ENCODE measurements at places on chromosomes 11 and 22.

DNA sequence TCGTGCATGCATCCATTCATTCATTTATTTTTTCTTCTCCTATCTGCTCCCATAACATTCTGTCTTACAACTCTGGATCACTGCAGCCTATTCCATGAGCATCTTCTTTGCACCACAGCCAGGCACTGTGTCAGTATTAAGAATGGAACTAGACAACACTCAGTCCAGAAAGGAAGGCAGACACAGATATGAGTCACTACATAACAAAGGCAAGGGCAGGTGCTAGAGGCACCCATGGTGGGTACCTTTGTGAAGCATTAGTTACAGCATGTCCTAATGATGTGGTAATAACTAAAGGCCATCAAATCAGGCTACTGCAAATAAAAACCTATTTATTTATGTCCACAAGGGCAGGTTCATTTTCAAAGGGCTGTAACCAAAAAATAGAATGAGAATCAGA, 28.1 kb downstream of the TENM4 start:
- DNase-seq, result no peak

GRCh38 chr11:131663405-131664200, 293.2 kb downstream of the NTM start:
- no peak for DNase-seq

DNA sequence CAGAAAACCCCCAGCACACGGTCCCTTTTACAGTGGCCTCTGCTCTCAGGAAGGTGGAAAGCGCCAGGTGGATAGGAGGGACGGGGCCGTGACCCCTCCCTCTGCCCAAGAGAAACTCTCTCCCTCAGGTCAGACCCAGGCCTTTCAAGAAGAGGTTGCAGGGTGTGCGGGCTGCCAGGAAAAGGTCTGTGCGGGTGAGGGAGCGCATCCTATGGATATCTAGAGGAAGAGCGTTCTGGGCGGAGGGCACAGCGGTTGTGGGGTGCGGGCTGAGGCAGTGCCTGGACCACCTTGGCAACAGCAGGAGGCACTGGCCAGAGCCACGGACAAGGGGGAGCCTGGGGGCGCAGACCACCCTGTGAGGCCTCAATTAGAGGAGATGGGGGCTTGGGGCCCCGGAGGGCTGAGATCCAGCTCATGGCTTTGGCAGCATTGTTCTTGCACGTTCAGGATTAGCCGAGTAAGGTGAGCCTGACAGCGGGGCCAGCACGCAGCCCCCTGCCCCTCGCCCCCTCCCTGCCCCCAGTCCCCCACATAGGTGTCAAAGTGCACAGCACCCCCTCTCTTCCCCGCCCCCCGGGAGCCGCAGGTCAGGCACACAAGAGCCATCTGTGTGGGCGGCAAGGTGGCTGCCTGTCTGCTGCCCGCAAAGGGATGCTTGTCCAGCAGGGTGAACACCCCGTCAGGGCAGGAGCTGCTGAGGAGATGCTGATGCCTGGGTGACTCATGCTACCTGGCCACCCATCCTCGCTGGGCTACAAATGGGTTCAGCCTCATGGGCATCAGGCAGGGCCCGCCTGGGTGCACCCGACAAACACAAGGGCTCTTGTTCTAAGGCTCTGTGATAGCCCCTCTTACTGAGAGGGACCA, 92.8 kb upstream of the KCNQ1OT1 start:
- DNase-seq, result peak; percentile 20

DNA sequence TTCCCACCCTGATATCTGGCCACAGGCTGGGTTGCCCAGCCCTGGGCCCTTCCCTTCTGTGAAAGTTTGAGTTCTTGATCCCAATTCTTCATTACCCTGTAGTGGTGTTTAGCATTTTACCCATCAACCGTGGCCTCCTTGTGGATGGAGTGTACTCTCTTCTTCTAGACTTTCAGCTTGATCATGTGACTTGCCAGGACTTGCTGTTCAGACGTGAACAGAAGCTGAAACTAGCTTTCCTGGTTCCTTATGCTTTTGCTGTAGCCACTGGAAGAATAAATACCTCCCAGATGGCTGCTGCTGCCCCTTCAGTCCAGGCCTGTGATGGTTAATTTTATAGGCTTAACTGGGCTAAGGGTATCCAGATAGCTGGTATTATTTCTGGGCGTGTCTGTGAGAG, 32.7 kb upstream of the DAGLA start:
- DNase-seq, result no peak

- DNase-seq, result no peak
Observed at GRCh38 chr11:9130297-9130696, 38.9 kb upstream of the SCUBE2 start.

DNA sequence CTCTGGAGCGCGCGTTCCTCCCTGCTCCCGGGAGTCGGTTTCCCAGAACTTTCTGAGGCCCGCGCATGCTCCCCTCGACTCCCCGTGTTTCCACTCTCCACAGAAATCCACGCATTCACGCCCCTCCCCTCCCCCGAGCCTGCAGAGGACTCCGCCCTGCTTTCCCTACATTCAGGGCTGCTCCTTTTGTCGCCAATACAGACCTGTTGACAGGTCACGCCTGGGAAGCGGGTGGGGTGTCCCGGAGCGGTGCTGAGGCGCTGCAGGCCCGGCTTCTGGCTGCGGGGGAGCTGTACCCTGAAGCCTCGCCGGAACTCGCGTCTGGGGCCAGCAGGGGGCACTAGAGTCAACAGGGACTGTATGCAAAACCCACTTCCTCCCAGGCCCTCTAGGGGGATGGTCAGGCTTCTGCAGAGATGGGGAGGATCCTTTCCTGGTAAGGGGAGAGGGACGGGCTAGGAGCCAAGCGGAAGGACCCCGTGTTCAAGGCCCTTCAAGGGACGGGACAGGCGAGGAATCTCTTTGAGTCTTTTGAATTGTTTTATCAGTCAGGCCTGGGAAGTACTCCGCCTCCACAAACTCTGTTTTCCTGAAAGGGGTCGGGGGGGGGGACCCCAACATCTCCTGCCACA, at the start of gene PRAME:
Gene PRAME (minus strand): TSS at position 294 of the 632 bp plus-strand sequence. CDS start 2,433 bp downstream, outside the sequence.
- peak; percentile 48 for DNase-seq

GRCh38 chr11:87421422-87421821, 383.7 kb downstream of the TMEM135 start:
- DNase-seq, result peak; percentile 39

- no peak for DNase-seq
Observed at GRCh38 chr22:43476751-43477725, 65.2 kb downstream of the MPPED1 start.

DNA sequence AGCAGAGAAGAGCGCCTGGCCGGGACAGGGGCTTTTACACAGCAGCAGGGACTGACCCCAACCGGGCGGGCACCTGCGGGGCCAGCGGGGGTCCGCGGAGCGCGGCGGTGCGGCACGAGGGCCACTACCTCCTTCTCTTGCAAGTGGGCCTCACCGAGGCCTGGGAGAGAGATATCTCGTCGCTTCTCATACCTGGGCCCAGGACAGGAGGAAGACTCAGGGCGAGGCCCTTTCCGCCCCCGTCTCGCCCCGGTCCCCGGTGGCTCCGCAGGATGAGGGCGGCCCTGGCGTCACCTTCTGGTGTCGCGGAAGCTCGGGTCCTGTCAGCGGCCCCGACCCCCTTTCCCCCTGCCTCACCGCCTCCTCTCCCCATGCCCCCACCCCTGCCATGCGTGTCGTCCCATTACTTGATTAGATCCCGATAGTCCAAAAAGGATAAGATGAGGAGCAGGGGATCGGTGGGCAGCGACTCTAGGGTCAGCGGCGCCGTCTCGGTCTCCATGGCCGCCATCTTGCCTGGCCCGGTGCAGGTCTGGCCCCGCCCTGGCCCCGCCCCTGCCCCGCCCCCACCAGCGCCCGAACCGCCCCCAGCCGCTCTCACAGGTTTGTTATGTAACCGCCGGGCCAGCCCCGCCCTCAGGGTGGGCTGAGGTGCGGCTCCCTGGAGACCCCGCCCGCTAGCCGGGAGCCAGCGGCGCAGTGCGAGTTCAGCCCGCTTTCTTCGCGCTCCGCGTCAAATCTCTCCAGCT, at the start of gene FBXO3:
Gene FBXO3 (minus strand): TSS at position 534 of the 749 bp plus-strand sequence. CDS start 23 bp downstream, at position 511.
- DNase-seq, result peak; percentile 94

DNA sequence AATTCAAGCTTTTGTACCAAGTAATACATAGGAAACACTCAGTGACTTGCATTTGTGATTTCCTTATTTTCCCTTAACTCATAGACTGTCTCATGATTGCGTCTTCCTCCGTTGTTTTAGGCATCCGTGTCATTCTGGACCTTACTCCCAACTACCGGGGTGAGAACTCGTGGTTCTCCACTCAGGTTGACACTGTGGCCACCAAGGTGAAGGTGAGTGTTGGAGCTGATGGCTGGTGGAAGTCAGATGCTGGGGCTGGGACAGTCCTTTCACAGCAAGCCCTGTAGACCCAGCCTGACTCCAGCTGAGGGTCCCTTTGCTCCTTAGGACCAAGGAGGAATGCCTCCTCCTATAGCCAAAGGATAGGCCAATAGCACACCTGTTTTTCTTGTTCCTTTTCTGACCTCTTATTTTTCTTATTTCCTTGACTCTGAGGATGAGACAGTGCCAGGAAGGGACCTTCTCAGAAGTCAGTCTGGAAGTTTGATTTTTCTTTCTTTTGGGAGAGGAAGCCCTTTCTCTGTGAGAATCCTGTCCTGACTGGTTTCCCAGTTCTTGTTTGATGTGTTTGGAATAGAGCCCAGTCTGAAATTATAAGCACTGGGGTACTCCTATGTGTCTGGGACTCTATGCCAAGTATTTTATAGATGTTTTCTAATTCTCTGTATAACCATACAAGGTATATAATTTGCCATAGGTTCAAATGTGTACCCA, 2.2 kb downstream of the SLC3A2 start:
- DNase-seq, result no peak

DNA sequence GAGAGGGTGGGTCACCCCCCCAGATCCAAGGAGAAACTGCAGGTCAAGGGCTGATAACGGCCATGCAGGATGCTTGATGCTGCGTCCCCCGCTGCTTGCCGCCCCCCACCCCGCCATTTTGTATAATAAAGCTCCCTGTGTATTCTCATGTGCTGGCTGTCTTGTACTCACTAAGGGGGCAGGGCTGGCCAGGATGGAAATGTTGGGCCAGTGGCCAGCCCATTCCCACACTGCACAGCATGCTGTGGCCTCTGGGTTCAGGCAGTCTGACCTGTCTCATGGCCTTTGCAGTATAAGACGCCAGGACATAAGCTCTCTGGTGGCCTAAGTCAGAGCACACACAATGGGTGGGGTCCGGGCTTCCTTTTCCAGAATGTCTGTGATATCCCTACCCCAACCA, 421 bp upstream of the PRR33 start:
- DNase-seq, result peak; percentile 21

DNA sequence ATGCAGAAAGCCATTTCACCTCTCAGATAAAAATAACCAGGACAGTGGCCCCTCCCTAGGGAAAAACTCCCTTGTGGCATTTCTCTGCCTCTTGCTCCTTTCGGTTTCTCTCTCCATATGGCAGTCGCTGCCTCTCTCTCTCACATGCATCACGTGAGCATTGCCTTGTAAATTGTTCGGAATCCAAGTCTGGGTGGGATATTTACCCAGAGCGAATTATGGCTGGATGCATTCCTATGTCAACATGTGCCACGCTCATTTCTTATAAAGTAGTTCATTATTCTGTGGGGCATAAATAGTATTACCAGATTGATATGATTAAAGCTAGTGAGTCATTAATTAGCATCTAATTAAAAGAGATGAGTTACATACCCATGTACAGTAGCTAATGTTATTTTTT, 392.9 kb downstream of the INSC start:
- DNase-seq, result no peak

- peak; percentile 35 for DNase-seq
Observed at GRCh38 chr22:29824677-29825076, 13.4 kb downstream of the ASCC2 start.

DNA sequence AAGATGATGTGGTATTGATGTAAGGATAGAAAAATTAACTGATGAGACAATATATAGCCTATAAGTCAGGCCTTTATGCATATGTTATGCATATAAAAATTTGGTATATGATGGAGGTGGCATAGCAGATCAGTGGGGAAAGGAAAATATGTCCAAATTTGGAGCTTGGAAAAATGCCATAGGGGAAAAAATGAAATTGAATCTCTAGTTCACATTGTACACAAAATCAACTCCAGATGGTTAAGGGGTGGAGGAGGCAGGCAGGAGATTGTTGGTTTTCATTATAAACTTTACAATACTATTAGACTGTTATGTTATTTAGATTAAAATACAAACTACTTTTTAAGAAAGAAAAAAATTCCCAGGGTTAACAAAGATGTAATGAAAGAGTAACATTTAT, 15.1 kb upstream of the CD3E start:
- no peak for DNase-seq

DNA sequence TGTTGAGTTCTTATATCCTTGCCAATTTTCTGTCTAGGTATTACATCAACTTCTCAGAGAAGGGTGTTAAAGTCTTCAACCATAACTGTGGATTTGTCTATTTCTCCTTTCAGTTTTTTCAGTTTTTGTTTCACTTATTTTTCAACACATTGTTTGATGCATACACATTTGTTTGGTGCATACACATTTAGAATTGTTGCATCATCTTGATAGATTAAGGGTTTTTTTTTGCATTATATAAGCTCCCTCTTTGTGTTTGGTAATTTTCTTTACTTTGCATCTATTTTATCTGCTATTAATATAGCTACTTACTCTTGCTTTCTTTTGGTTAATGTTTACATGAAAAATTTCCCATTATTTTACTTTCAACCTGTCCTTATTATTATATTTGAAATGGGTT, 20.8 kb upstream of the TRAF6 start:
- DNase-seq, result no peak

DNA sequence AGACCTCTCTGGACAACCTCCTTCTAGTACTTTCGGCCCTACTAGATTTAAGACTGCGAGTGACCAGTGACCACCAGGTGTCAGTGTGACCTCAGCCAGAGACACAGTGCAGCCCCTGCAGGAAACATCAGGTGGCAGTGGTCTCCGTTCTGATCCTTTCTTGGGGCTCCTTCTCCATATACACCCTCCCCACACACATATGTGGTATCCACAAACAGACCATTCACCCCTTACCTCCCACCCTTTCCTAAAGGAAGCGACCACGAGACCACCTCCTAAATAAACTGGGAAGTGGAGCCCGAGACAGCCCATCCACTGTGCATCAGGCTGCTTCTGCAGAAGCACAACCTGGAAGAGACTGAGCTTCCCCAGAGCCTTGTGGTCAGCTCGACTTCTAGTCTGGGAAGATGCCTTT, 38.5 kb upstream of the CYP2D6 start:
- peak; percentile 87 for DNase-seq

DNA sequence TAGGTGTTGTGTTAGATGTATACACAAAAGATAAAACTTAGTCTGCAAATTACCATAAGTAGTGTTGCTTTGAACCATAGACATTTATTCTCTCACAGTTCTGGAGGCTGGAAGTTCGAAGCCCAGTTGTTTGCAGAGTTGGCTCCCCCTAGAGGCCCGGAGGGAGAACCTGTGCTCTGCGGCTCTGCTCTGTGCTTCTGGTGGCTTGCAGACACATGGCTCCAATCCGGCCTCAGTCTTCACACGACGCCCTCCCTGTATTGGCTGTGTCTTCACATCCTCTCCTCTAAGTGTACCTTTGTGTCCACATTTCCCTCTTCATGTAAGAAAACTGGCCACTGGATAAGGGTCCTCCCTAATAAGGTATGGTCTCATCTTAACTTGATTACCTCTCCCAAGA, 128.4 kb downstream of the OPCML start:
- no peak for DNase-seq

- DNase-seq, result no peak
Observed at GRCh38 chr11:28535677-28536076, 427.5 kb downstream of the METTL15 start.

- peak; percentile 46 for DNase-seq
Observed at GRCh38 chr11:124798991-124799347, 1.2 kb downstream of the MSANTD2 start.
